ENCODE measurements at places on chromosomes 2 and 18.

DNA sequence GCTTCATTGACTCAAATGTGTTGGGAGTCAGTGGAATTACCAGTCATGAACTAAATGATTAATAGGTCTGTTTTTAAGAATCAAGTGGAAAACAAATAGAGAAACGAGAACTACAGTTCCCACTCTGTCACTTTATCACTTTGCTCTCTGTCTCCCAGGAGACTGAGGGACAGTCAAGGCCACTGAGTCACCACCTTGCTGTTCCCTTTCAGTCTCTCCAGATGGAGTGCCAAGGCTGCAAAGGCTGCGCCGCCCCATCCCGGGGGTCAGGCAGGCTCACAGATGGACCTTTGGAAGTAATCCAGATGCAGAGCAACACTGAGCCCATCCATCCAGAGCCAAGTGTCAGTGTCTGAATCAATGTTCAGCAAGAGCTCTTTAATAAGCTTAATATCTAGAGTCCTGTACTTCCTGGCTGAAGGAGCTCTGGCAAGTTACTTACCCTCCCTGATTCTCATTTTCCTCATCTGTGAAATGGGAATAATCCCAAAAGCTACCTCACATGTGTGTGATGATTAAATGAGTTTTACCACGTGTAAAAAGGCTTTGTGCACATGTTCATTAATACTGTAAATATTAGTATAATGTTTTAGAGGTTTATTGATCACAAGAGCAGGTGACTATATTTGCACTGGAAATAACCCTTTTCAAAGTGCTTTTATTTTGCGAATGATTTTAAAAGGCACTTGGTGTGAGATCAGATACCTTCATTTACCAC is 43.0 kb upstream of the EFEMP1 start:
- no peak for DNase-seq

DNA sequence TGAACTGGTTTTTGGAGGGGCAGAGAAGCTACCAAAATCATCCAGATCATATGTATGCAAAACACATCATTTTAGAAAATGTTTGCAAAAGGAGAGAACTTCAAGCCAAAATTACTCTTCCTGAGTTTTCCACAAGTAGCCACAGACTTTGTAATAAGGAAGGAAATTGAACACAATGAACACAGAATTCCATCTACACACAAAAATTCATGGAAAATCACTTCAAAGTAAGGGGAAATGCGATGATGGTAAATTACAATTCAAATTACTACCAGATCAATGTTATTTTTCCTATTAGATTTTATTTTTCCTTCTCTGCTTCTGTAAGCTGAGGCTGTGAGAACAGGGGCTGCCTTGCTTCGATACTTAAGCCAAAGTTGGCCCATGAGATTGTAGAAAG is 172.1 kb upstream of the ARL4C start:
- no peak for DNase-seq

- DNase-seq: peak; percentile 21
Measured at GRCh38 chr2:197113275-197113711, 186.8 kb upstream of the PGAP1 start.

DNA sequence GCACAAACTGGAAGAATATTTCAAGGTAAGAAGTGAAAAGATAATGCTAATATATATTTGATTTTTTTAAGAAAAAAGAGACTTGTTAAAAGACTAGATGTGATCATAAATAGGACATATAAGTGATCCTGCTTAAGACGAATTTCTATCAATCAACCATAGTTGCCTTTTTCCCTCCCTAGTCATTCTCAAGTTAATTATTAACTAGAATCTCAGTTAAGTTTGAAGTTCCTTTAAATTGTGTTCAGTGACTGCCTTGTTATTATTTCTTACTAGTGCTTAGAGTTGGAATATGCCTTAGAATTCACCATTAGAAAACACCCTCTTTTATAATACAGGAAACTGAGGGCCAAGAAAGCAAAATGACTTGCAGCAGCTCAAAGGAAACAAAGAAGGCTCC is 141.5 kb upstream of the SP5 start:
- no peak for DNase-seq

DNA sequence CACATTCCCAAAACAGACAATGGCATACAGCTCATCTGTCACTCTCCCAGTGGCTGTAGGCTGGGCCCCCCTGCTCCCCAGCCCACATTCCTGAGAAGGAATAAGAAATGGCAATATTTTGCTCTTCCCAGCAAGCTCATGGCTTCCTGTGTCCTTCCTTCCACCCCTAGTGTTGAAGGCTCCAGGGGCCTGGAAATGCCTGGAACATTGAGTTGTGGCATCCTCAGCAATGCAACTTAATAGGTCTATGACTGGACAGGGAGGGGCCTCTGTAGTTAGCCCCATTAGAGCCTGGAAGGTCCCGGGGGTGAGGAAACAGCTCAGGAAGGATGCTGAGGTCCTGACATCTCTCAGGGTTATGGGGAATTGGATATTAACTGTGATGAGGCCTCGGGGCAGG is 3.3 kb downstream of the KIF3C start:
- no peak for DNase-seq

DNA sequence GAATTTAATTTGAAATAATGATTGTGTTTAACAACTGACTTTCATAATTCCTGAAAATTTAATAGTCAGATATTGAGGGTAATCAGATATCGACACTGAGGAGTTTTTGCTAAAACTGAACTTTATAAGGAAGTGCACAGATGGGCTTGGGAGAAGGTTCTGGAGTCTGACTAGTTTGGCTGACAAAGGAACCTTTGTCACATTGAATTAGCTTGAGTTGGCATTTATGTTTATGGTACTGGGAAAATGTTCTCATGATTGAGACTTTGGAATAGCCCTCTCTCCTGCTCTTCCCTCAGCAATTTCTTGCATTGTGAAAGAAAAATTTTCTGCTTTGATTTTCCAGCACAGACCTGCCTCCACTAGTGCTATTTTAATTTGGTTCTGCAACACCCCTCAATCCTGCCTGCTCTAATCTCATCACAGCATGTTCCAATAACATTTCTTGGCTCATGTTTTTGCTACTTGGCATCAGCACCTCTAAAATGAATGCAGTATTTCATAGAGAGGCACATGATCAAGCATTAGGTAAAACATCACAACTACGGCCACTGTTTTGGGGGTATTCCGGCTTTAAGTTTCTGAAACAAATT is 133.9 kb upstream of the FSHR start:
- no peak for DNase-seq
